ENCODE measurements at places on chromosomes 2 and 18. TPM values are rescaled to one million over a fixed set of nuclear protein-coding genes. Genes with fewer than 3 reads are reported as not detected.

The FAM237A gene
- not detected for total RNA-seq

DNA sequence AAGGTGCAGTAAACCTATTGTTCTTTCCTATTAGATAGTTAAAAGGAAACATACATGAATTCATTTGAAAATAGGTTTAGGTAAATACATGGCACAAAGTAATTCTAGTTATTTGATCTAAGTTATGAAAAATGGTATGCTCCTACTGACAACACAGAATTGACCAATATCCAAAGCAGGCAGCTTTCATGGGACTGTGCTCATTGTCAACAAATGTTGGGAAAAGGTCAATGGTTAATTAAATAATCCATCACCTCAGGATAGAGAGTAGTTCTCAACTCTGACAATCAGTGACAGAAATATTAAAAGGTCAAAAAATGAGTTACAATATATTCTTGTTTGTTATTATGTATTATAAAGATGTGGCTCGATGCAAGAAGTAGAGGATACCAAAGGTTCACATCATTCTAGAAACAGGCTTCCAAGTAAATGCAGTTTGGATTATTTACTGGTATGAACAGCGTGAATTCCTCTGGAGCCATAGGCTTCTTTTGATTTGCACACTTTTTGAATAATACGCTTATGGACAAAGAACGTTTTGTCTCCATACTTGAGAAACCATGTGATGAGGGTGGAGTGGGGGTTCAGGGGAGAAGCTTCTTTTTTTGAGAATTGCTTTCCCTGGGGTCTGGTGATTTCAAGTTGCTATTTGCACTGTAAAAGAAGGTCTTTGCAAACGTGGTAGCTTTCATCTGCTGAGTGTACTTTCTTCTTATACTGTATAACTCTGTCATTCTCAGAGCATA lies 422.0 kb upstream of the ZEB2 start:
- peaks cover 37% of the 10 kb centered on the region for H3K4me1 ChIP-seq
- H3K36me3 ChIP-seq: no peaks in the 10 kb centered on the region
- DNase-seq: no peak
- no peaks in the 10 kb centered on the region for H3K27me3 ChIP-seq
- H3K27ac ChIP-seq: no peak overlapping the region

GRCh38 chr2:207167099-207167923 lies 1.6 kb upstream of the KLF7 start:
- peak overlapping the region; percentile 100 for H3K27ac ChIP-seq
- DNase-seq: no peak
- peak overlapping the region; percentile 96 for H3K4me3 ChIP-seq
- H3K36me3 ChIP-seq: no peaks in the 10 kb centered on the region
- H3K27me3 ChIP-seq: no peaks in the 10 kb centered on the region

GRCh38 chr2:44107974-44108373 lies 60.7 kb upstream of the PPM1B start:
- no peaks in the 10 kb centered on the region for H3K27me3 ChIP-seq
- no peaks in the 10 kb centered on the region for H3K36me3 ChIP-seq
- H3K27ac ChIP-seq: no peak overlapping the region
- no peak for DNase-seq

- peaks cover 31% of the 10 kb centered on the region for H3K36me3 ChIP-seq
- no peak for DNase-seq
- no peaks in the 10 kb centered on the region for H3K27me3 ChIP-seq
- peaks cover 7% of the 10 kb centered on the region for H3K4me1 ChIP-seq
These were observed 1.4 kb downstream of the MCM6 start for GRCh38 chr2:135874777-135875365.

The GLI2 gene
- total RNA-seq: 18.4 TPM

- no peak for DNase-seq
- H3K36me3 ChIP-seq: no peaks in the 10 kb centered on the region
- no peak overlapping the region for H3K4me3 ChIP-seq
- H3K4me1 ChIP-seq: peaks cover 16% of the 10 kb centered on the region
- H3K27me3 ChIP-seq: no peaks in the 10 kb centered on the region
- no peak overlapping the region for H3K27ac ChIP-seq
These were observed 667.1 kb downstream of the IRS1 start for GRCh38 chr2:226132323-226133215.

DNA sequence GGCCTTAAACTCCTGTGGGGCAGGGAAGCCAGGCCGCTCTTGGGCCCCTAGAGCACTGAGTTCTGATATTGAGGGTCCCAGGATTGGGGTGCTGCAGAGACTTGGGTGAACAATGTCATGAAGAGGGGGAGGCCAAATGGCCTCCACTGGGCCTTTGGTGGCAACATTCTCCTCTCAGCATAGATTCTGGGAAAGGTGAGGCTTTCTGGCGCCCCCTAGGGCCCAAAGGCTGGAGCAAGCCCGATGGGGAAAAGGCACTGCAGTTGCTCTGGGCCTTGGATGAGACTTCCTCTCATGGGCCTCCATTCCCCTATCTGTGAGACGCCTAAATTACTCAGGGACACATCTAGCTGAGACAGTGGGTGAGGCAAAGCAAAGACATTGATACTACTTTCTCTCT lies 84.8 kb downstream of the ACAA2 start:
- H3K36me3 ChIP-seq: no peaks in the 10 kb centered on the region
- DNase-seq: peak; percentile 80
- peaks cover 13% of the 10 kb centered on the region for H3K4me1 ChIP-seq
- H3K4me3 ChIP-seq: no peak overlapping the region
- H3K27me3 ChIP-seq: no peaks in the 10 kb centered on the region

DNA sequence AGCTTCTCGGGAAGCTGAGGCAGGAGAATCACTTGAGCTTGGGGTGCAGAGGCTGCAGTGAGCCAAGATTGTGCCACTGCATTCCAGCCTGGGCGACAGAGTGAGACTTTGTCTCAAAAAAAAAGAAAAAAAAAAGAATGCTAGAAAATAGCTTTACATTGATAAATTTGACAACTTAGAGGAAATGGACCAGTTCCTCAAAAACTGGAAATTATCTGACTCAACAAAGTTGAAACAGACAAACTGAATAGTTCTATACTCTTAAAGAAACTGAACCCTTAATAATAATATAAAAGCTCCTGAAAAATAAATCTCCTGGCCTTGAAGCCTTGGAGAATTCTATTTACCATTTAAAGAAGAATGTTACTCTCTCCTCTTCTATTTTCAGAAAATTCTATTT lies 151.0 kb upstream of the BCL2L11 start:
- no peak overlapping the region for H3K4me3 ChIP-seq
- no peaks in the 10 kb centered on the region for H3K27me3 ChIP-seq
- H3K27ac ChIP-seq: no peak overlapping the region
- no peaks in the 10 kb centered on the region for H3K4me1 ChIP-seq

DNA sequence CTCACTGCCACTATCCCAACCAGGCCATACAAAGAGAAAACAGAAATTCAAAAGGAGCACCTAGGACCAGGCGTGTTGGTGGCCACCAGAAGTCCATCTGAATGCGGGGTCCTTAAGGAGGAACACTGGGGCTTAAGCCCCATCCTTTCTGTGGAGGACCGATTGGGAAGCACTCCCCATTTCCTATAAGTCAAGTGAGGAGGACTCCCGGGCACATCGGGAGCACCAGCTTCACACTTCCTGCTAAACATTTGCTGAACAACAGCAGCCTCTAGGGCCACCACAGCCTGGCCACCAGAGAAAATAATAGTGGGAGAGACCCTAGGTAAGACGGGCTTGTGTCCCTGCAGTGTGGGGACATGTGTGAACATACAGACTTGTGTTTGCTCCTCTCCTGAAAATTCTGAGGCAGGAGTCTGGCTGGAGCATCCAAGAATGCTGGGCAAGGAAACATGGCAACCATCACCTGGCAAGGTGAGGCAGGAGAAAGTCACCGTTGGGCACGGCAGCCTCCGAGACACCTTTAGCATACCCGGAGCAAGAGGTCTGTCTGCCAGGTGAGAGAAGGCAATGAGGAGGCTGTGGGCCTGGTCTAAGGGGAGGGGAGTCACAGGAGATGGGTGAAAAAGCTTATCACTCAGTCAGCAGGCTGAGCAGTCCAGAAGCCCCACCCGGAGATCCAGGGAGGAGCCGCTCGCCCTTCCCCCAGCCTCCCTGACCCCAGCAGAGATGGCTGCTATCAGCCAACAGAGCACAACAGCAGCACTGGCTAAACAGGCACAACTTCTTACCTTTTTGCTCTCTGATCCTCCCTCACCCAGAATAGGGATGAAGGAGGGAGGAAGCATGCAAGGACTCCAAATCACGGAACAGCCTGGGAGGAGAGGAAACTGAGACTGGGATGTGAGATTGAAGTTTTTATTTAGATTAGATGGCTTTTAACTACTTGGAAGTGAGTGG lies 282.3 kb downstream of the EIPR1 start:
- H3K27me3 ChIP-seq: no peaks in the 10 kb centered on the region
- H3K27ac ChIP-seq: no peak overlapping the region
- H3K4me1 ChIP-seq: no peaks in the 10 kb centered on the region
- no peak for DNase-seq
- H3K4me3 ChIP-seq: no peak overlapping the region

The DHX57 gene
- 33.0 TPM for total RNA-seq

- no peak overlapping the region for H3K27ac ChIP-seq
- no peak overlapping the region for H3K4me3 ChIP-seq
- no peak for DNase-seq
- peaks cover 62% of the 10 kb centered on the region for H3K4me1 ChIP-seq
These were observed 14.0 kb downstream of the CDC42EP3 start for GRCh38 chr2:37657471-37657870.

The SALL3 gene
- not detected for total RNA-seq

GRCh38 chr2:204795156-204795555 lies 249.9 kb downstream of the PARD3B start:
- no peak overlapping the region for H3K4me3 ChIP-seq
- DNase-seq: no peak
- no peaks in the 10 kb centered on the region for H3K36me3 ChIP-seq
- no peaks in the 10 kb centered on the region for H3K27me3 ChIP-seq

- no peaks in the 10 kb centered on the region for H3K36me3 ChIP-seq
- no peak overlapping the region for H3K27ac ChIP-seq
- no peaks in the 10 kb centered on the region for H3K4me1 ChIP-seq
- no peak for DNase-seq
- H3K4me3 ChIP-seq: no peak overlapping the region
These were observed 17.3 kb downstream of the NFATC1 start for GRCh38 chr18:79413025-79413424.

GRCh38 chr2:120531863-120532600 lies 186.1 kb downstream of the INHBB start:
- H3K36me3 ChIP-seq: no peaks in the 10 kb centered on the region
- no peak overlapping the region for H3K27ac ChIP-seq
- no peak for DNase-seq
- no peaks in the 10 kb centered on the region for H3K4me1 ChIP-seq

- no peak overlapping the region for H3K27ac ChIP-seq
- DNase-seq: no peak
- no peaks in the 10 kb centered on the region for H3K36me3 ChIP-seq
- no peaks in the 10 kb centered on the region for H3K4me1 ChIP-seq
- no peak overlapping the region for H3K4me3 ChIP-seq
These were observed 250.2 kb upstream of the REG3G start for GRCh38 chr2:78775291-78775690.

- no peak overlapping the region for H3K27ac ChIP-seq
- no peaks in the 10 kb centered on the region for H3K27me3 ChIP-seq
- H3K4me1 ChIP-seq: no peaks in the 10 kb centered on the region
- DNase-seq: no peak
- H3K4me3 ChIP-seq: no peak overlapping the region
These were observed 26.6 kb downstream of the CFAP210 start for GRCh38 chr2:169667583-169667982.

- no peak for DNase-seq
- H3K27ac ChIP-seq: no peak overlapping the region
- H3K36me3 ChIP-seq: no peaks in the 10 kb centered on the region
- H3K4me1 ChIP-seq: no peaks in the 10 kb centered on the region
These were observed 7.5 kb upstream of the MOCOS start for GRCh38 chr18:36179562-36180355.

GRCh38 chr18:3156325-3156640 lies 63.5 kb downstream of the MYOM1 start:
- H3K27ac ChIP-seq: no peak overlapping the region
- no peak for DNase-seq
- H3K27me3 ChIP-seq: no peaks in the 10 kb centered on the region

DNA sequence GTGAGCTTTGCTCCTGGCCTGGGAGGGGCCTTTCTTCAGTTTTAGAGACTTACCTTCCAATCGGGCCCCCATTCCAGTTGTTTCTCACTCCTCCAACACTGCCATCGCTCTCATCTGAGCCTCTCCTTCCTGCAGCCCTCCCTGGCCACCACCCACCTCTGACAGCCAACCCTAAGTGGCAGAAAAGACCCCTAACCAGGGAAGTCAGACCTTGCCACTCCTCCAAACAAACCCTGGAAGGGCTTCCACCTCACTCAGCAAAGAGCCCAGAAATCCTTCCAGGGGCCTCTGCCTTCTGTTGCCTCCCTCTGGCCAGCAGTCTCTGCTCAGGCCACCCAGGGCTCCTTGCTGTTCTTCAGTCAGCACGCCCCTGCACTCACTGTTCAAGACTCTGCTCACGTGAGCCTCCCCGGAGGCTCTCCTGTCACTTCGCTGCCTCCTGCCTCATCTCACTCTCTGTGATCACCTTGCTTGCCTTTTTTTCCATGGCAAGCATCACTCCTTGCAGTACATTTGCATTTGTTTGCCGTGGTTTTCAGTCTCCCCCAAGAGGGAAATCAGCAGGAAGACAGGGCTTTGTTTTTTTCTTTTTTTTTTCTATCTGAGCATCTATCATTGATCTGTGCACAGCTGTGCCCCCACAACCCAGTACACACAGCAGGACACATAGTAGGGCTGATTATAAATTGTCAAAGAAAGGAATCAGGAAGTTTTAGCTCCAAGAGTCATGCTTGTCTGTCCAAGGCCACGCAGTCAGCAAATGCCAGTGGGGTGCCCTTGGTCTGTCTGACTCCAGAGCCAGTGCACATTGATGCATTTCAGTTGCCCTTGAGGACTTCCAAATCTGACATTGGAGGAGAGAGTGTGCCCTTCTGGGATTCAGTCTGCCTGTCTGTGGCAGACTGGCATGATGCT lies 83.9 kb downstream of the INHBB start:
- no peak for DNase-seq
- no peaks in the 10 kb centered on the region for H3K4me1 ChIP-seq
- peaks cover 5% of the 10 kb centered on the region for H3K27me3 ChIP-seq
- no peak overlapping the region for H3K4me3 ChIP-seq

The CHPF gene
- 44.0 TPM for total RNA-seq

The UGP2 gene
- 144 TPM for total RNA-seq

- peak; percentile 33 for DNase-seq
- H3K36me3 ChIP-seq: no peaks in the 10 kb centered on the region
- no peak overlapping the region for H3K27ac ChIP-seq
- peaks cover 8% of the 10 kb centered on the region for H3K4me1 ChIP-seq
- no peaks in the 10 kb centered on the region for H3K27me3 ChIP-seq
These were observed 111.7 kb upstream of the CYRIA start for GRCh38 chr2:16777123-16777870.
